CD4-positive, alpha-beta T cell treated with Interleukin-4 for 1 hour (primary cell): ENCODE measurements at places on chromosomes 2 and 18.

DNA sequence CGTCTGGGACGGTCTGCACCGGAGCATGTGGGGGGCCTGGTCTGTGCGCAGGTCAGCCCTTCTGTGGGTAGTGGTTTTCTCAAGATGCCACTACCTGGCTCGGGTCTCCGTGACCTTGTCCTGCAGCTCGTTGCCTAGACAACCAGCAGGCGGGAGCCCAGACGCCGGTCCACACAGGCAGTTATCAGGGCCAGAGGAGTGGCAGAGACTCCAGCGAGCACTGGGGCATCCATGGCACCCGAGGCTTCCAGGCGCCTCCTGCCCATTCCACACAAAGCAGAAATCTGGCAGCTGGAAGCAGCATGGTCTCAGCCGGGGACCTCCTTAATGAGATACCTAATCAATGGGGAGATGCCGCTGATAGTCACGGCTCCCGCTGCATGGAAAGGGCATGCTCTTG is 156.1 kb downstream of the FAM210A start:
- no peak for DNase-seq

- DNase-seq, result no peak
Observed at GRCh38 chr2:174365571-174365970, 30.0 kb upstream of the SCRN3 start.

DNA sequence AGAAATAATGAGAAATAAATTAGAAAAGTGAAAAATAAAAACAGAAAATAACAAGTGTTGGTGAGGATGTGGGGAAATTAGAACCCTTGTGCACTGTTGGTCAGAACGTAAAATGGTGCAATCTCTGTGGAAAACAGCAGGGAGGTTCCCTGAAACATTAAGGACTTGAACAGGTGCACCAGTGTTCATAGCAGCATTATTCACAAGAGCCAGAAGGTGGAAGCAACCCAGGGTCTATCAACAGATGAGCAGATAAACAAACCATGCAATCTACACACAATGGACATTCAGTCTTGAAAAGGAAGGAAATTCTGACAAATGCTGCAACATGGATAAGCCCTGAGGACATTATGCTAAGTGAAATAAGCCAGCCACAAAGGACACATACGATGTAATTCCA is 58.2 kb upstream of the TFCP2L1 start:
- DNase-seq, result no peak

- peak; percentile 18 for DNase-seq
Observed at GRCh38 chr2:29841386-29842004, 79.9 kb downstream of the ALK start.

DNA sequence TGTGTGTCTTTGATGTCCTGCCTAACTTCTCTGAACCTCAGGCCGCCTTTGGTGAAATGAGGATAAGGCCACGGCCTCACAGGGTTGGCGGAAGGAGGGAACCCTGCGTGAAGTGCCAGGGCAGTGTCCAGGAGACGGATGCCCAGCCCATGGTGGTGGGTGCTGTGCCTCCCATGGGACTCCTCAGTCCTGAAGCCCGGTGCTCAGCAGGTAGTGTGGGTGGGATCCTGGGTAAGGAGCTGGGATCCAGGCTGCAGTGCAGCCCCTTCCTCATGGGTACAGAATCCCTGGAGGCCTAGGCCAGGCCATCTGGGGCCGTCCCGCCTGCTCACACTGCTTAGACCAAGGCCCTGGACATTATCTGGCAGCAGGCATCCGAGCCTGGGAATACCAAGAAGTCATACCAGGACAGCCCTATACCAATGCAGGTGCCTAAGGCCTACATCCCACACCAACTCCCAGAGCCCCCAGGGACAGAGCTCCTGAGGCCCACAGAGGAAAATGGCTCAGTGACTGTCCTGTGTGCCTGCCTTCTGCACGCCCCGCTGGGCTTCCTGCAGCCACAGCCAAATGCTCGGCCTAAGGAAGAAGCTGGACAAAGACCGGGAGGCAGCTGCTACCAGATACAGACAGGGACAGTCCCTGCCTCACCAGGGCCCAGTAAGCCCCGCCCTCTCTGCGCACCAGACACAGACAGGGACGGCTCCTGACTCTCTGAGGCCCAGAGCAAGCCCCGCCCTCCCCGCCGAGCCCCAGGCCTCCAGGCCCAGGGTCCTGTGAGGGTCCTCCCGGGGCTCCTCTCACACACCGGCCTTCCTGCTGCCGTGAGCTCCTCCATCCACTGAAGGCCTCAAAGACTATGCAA is 78.0 kb downstream of the NDUFA10 start:
- DNase-seq, result peak; percentile 10
